ENCODE measurements at places on chromosomes 5 and 9.

DNA sequence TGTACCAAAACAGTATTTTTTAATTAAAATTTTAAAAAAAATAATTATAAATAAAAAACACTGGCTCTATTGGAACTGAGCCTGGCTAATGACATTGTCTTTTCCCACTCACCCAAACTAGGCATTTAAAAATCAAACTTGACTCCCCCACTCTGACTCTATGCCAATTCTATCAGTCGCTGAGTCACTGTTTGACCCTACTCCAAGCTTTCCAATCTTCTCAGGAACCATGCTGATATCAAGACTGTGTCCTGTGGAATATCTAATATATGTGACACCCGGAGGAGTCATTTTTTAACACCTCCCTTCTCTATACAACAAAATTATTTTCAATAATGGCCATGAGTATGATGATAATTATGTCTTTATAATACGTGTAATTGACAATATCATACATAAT is 171.6 kb upstream of the RASEF start:
- DNase-seq, result no peak

GRCh38 chr9:91844701-91845291 is 105.2 kb downstream of the ROR2 start:
- DNase-seq, result no peak

- DNase-seq, result no peak
These were observed 61.8 kb downstream of the ELAVL2 start for GRCh38 chr9:23764219-23764618.

GRCh38 chr5:34062419-34062818 is 19.4 kb upstream of the C1QTNF3 start:
- no peak for DNase-seq

DNA sequence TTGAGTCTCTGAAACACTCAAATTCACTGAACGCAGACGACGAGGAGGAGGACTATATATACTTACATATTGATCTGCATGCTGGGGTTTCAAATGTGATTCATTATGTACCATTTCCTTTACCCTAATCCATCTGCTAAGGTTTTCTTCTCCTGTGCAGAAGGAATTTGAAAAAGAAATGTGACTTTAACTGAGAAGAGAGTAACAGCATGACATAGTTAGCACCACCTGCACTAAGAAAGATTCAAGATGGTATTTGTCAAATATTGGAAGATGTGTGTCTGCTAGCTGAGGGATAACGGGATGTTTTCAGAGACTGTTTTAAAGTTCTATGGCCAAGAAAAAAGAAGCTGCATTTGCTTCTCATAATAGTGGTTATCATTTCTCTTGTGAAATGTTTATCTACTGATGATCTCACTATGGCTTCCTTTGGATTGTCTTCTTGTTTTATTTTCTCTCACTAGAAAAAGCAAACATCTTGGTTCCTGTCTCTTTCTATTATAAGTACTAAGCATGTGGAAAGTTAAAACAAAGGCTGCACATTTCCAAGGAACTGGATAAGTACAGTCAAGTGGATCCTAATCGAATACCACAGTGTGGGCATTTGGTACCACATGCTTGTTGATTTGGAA is 89.8 kb upstream of the TLE4 start:
- no peak for DNase-seq

DNA sequence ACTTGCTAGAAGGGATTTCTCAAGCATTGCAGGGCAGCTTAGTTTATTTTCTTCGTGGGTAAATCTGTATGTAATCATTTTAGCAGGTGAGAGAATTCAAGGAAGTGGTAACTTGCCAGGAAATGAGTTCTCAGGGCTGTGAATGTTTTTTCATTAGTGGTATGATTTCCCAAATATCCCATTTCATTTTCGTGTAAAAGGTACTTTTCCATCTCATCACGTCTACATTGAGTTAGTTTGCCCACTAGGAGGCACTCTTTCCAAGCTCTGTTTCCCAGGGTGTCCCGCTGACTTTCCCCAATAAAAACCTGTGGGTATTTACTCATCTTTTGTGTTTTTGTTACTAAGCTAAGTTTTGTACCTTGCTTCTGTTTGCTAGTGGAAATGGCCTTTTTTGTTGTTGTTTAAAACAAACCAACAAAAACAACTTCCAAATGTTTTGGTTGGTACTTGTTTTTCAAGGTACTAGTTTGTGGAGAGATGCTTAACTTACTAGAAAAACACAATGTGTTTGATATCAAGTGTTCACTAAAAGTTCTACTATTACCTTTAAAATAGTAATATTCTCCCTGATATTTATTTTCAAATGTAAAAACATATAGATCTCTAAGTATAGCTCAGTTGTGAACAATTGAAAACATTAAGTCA is 373.6 kb downstream of the ADGRV1 start:
- no peak for DNase-seq

GRCh38 chr5:165086465-165086864 is 1581.0 kb downstream of the MAT2B start:
- DNase-seq, result no peak

DNA sequence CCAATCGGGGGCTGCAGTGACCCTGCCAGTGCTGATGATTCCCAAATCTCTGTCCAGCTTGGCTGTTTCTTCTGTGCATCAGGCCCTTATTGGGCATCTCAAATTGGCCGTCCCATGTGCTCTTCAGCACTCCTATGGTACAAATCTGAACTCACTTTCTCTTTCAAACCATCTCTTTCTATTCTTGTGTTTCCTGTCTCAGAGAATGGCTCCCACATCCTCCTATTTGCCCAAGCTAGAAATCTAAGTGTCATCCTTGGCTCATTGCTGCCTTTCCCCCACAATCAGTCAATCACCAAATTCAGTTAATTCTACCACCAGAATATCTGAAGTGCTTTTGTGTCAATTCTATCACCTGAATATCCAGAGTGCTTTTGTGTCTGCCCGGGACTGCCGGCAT is 336.6 kb downstream of the CWC27 start:
- DNase-seq, result no peak

GRCh38 chr5:156391139-156391538 is 64.2 kb downstream of the SGCD start:
- DNase-seq, result no peak

GRCh38 chr5:117999939-118000549 is 988.3 kb downstream of the DTWD2 start:
- no peak for DNase-seq

GRCh38 chr9:123102375-123103113 is 69.1 kb downstream of the GPR21 start:
- DNase-seq, result no peak

DNA sequence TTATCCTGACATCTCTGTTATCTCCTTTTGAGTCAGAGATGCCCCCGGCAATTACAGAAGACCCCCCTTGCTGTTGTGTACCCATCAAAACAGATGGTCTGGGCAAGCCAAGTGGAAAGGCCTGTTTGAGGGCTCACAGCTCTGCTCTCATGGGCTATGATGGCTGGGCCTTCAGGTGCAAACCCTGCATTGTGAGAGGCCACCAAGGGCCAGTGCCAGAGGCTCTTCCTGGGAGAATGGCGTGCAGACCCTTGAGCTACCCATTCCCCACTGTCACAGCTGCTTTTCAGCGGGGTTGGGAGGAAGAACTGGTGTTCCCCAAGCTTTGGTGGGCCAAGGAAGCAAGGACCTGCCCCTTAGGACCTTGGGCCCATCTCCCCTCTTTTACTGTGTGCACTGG is 174.7 kb upstream of the PPP1R26 start:
- peak; percentile 42 for DNase-seq

- DNase-seq, result no peak
These were observed 71.2 kb downstream of the TENT4A start for GRCh38 chr5:6784481-6784880.

DNA sequence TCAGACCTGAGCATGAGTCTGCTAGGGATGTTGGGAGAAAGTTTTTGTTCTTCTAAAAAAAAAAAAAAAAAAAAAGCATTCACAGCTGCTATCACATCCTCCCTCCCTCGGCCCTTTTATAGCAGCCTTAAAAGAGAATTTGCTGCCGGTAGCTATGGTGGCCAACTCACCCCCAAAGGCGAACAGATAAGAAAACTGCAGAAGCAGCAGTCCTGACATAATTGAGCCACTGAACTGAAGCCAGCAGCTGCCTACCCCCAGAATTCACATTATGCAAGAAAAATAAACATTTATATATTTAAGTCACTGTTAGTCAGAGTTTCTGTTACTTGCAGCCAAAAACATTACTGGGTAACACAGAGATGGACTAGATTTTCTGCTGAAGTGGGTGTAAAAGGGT is 124.3 kb upstream of the SMARCA2 start:
- DNase-seq, result no peak

GRCh38 chr5:170113522-170113900 is 7.8 kb downstream of the FOXI1 start:
- DNase-seq, result no peak

DNA sequence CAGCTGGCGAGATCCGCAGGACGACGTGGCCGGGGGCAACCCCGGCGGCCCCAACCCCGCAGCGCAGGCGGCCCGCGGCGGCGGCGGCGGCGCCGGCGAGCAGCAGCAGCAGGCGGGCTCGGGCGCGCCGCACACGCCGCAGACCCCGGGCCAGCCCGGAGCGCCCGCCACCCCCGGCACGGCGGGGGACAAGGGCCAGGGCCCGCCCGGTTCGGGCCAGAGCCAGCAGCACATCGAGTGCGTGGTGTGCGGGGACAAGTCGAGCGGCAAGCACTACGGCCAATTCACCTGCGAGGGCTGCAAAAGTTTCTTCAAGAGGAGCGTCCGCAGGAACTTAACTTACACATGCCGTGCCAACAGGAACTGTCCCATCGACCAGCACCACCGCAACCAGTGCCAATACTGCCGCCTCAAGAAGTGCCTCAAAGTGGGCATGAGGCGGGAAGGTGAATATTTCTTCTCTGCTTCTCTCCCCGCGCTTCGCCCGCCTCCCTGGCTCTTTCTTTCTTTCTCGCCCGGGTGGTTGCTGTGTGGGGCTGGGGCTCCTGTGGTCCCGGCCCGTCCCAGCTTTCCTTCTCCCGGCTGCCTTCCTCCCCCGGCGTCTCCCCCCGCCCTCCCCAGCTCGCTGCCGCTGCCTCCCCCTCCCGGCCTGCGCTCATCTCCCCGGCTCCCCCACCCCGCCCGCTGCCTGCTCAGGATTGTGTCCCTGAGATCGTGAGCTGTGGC is 2.2 kb downstream of the NR2F1 start:
- DNase-seq, result no peak

- DNase-seq, result no peak
These were observed 8.6 kb upstream of the GLIS3 start for GRCh38 chr9:4308482-4308881.

- DNase-seq, result no peak
These were observed 163.2 kb downstream of the HCN1 start for GRCh38 chr5:45532826-45533624.

DNA sequence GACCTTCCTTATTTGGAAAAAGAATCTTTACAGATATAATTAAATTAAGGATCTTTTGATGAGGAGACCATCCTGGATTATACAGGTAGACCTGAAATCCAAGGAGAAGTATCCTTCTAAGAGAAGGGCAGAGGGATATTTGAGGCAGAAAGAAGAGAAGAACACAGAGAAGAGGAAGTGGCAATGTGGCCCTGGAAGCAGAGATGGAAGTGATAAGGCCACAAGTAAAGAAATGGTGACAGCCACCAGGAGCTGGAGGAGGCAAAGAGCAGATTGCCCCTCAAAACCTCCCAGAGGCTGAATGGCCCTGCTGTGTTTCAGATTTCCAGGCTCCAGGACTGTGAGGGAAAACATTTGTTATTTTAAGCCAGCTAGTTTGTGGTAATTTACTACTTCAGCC is 93.0 kb upstream of the ANKRD55 start:
- no peak for DNase-seq

DNA sequence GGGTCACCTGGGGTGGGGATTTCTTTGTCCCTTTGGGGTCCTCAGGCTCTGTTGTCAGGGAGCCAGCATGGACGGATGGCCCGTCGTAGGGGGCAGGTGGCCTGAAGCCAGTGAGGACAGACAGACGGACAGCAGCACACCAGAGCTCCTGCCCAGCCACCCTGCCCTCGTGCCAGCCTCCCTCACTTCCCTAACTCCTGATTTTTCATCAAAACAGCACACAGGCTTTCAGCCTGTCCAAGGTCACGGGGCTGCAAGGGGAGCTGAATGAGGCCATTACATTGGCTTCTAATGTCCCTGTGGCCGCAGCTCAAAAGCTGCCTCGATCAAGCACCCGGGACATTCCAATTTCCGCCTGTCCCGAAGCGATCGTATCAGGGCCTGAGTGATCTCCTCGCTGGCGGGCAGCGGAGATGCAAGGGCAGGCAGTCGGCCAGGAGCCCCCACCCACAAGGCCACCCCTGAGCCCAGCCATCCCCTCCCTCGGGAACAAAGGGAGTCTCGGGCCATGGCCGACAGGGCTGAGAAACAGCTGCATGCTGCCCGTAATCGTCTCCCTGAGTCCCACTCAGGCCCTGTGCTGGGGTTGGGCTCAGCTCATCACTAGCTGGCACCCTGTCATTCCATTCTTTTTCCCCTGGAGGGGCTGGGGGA is 50.5 kb upstream of the RNU6ATAC start:
- no peak for DNase-seq

DNA sequence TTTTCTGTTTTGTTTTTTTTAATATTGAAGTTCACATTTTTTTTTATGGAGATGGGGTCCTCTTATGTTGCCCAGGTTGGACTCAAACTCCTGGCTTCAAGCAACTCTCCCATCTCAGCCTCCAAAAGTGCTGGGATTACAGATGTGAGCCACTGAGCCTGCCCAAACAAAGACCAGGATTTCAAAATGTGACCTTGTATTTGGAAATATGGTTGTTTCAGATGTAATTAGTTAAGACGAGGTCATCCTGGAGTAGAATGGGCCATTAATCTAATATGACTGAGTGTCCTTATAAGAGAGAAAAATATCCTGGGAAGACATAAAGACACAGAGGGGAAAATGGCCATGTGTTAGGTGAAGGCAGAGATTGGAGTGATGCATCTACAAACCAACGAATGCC is 340.5 kb downstream of the RAB3C start:
- DNase-seq, result no peak

- DNase-seq, result no peak
These were observed 36.1 kb downstream of the ABLIM3 start for GRCh38 chr5:149177339-149177843.

DNA sequence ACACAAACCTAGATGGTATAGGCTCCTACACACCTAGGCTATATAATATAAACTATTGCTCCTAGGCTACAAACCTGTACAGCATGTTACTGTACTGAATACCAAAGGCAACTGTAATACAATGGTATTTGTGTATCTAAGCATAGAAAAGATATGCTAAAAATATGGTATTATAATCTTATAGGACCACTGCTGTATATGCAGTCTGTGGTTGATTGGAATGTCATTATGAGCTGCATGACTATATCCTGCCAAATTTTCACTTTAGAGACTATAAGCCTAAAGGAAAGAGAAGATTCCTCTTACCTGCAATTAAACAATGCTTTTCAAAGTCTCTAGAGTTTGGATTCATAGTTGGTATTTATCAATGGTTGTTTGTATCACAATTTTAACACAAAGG is 24.7 kb upstream of the ACOT12 start:
- DNase-seq, result no peak

- no peak for DNase-seq
These were observed 115.1 kb downstream of the MAPKAP1 start for GRCh38 chr9:125591888-125592287.

- DNase-seq, result no peak
These were observed 24.2 kb upstream of the RNU6ATAC start for GRCh38 chr9:134188386-134189144.

GRCh38 chr9:111037708-111038330 is 451 bp downstream of the LPAR1 start:
- no peak for DNase-seq

Data from activated CD8-positive, alpha-beta memory T cell treated with anti-CD3 and anti-CD28 coated beads for 24 hours (primary cell).